ENCODE measurements at places on chromosomes 11 and 22.

DNA sequence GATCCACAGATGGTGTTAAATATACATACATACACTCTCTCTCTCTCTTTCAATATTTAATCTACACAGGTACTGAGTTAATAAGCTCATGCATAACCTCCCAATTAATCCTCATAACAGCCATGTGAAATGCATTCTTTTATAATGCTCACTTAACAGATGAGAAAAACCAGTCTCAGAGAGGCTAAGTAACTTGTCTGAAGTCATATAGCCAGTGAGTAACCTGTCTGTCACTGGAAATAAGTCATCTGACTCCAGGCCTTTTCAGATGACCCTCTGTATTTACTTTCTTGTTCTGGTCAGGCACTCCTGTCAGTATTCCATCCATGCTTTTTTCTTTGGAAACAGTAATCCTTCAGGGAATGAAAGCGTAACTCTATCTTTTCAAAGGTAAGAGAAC is 594.0 kb upstream of the TENM4 start:
- no peak for DNase-seq

DNA sequence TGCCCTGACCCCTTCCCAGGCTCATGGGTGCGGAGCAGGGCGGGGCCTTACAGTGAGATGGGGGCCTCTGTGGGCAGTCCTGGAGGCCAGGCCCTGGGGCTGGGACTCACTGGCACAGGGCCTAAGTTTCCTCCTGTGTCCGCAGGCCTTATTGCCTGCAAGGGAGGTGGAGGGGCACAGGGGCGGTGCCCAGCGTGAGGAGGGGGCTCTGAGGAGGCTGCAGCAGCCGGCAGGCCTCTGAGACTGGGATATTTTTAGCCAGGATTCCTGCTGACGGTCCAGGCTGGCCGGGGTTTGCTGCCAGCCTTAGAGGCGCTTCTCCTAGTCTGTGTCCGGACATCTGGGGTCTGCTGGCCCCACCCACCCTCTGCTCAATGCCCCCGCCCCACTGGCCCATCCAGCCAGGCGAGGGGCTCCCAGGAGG is 5.7 kb upstream of the RTN4R start:
- DNase-seq: no peak

GRCh38 chr11:126334659-126335462 is 20.6 kb upstream of the ST3GAL4 start:
- DNase-seq: no peak

DNA sequence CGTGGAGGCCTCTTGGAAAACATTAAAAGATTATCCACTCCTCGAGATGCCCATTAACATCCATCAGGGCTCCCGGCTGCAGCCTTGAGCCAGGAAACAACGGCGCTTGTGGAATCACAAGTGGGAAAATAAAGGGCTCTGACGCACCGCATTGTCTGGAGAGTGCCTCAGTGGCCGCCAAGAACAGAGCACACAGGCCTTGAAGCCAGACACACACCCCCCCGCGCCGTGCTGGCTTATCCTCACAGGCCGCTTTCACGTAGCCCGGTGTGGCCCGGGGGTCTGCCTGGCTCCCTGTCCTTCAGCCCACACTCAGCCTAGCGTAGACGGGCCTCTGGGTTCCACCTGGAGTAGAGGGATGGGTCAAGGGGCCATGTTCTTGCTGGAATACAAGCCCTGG is 1020.5 kb downstream of the BRD1 start:
- DNase-seq: no peak

DNA sequence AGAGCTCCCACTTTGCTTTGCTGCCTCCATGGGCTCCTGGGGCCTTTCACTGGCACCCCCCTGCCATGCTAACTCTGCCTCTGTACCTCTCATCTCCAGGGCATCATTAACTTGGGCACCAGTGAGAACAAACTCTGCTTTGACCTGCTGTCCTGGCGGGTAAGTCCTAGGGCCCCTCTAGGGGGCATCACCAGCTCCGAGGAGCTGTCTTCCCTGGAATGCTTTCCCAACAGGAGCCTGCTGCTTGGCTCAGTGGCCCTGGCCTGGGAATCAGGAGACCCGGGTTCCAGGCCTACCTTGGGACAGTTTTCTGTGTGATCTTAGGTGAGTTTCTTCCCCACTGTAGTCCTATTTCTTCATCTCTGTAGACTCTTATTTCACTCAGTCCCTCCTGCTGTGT is 5.1 kb downstream of the ACCS start:
- no peak for DNase-seq

DNA sequence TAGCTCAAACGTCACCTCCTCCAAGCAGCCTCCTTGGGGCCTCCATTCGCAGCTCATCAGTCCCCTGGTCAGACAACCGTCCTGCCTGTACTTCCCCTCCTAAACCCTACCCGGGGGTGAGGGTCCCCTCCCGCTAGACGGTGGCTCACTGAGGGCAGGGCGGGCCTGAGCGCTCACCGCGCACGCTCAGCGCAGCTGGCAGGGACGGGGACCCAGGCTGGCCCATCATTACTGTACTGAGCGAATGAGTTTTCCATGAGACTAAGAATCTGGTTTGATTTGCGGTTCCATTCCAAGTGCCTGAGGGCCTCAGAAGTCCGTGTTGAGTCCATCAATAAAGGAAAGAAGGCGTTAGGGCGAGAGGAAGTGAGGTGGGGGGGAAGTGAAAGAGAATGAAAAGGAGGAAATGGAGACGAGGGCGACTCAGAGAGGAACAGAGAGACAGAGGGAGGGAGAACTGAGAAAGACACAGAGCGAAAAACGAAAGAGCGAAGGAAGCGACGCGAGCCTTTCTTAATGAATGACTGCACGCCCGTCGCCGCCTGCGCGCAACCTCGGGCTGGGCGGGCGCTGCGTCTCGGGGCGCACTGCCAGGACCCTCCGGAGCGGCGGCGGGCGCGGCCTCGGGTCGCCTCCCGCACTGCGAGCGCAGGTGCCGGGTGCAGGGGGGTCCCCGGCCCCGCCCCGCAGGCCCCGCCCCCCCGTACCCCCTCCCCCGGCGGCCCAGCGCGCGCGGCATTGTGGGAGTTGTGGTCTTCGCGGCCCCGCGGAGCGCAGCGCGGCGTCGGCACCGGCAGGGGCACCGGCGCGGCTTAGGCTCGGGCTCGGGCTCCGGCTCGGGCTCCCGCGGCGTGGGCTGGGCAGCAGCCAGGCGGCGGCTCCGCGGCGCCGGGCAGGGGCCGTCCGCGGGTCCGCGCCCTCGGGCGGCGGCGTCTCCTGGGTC is at the start of gene ASPHD2:
ASPHD2 (plus strand) TSS at position 746 of the 943 bp plus-strand sequence. CDS start 4,356 bp downstream, outside the sequence.
- peak; percentile 49 for DNase-seq

DNA sequence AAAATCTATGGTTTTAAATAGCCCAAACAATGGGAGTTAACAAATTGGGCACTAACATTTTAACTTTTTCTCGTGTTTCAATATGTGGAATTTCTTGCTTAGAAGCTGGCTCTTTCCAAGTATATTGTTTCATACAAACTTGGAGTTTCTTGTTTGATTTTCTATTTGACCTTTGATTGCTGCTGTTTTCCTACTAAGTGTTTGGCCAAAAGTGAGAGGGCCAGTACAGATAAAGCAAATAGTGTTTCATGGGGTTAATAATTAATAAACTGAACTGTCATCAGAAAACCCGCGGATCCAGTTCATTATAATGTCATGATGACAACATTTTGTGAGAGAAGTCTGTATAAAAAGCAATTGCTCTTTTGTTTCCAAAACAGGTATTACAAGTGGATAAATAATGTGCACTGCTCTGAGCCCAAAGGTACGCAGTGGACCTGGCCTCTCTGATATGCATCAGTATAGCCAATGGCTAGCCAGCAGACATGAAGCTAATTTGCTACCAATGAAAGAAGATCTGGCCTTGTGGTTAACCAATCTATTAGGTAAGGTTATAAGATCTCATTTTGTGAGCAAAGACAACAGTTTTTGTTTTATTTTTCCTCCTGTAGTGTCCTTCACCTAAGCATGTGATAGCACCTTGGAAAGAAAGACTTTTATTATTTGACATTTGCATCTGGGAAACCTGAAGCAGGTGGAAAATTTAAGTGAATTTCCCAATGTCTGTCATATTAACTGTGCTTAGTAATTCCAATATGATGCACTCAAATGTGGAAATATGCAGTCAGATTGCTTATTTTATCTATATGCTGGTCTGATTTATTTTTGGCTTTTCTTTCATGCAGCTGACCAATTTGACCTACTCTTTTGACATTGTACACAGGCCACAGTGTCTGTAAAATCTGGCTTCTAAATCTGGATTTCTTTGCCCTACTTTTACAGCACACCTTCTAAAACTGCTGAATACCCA is 8.3 kb downstream of the GAS2 start:
- no peak for DNase-seq

GRCh38 chr11:57544566-57544965 is 7.2 kb downstream of the SMTNL1 start:
- DNase-seq: no peak

GRCh38 chr22:44540756-44541670 is 43.0 kb upstream of the RTL6 start:
- no peak for DNase-seq

- no peak for DNase-seq
Observed at GRCh38 chr22:39990686-39991085, 4.1 kb upstream of the FAM83F start.

Measured in stimulated activated CD8-positive, alpha-beta memory T cell treated with anti-CD3 and anti-CD28 coated beads, Interleukin-15, amount 100 ng/mL, for 24 hours (primary cell).